ENCODE measurements at places on chromosomes 12 and 14. TPM values are rescaled to one million over a fixed set of nuclear protein-coding genes. Genes with fewer than 3 reads are reported as not detected.

Gene CD163
- total RNA-seq = 91.8 TPM

Gene HOXC11
- 0.48 TPM for total RNA-seq

Gene KCNH3
- total RNA-seq = 0.27 TPM

Gene CAPRIN2
- total RNA-seq = 14.8 TPM

Gene CFL2
- 37.4 TPM for total RNA-seq

Data from motor neuron (in vitro differentiated cells).